ENCODE measurements at places on chromosomes 2 and 18.

DNA sequence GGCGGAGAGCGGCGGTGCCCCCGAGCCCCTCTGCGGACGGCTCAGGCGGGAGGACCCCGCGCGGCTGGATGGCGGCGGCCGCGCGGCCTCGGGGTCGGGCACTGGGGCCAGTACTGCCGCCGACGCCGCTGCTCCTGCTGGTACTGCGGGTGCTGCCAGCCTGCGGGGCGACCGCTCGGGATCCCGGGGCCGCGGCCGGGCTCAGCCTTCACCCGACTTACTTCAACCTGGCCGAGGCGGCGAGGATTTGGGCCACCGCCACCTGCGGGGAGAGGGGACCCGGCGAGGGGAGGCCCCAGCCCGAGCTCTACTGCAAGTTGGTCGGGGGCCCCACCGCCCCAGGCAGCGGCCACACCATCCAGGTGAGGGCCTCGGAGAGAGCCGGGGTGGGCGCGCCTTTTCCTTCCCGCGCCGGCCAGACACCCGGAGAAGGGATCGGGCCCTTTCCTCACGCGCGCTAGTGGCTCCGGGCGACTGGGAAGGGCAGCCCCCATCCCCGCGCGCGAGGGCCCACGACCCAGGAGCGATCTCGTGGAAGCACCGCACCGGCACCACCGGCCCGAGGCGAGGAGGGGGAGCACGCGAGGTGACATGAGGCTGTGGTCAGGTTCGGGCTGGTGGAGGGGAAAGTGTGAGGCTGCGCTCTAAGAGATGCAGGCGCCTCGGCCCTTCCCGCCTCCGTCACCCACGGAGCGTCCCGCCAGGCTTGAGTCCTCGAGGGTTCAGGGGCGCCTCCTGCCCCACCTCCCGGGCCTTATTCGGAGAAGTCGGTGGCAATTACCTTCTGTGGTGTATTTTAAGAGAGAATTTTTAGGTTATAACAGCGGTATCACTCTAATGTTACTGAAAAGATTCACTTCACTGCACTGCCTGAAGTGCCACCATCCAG is 607 bp downstream of the LAMA3 start:
- peak; percentile 15 for DNase-seq

DNA sequence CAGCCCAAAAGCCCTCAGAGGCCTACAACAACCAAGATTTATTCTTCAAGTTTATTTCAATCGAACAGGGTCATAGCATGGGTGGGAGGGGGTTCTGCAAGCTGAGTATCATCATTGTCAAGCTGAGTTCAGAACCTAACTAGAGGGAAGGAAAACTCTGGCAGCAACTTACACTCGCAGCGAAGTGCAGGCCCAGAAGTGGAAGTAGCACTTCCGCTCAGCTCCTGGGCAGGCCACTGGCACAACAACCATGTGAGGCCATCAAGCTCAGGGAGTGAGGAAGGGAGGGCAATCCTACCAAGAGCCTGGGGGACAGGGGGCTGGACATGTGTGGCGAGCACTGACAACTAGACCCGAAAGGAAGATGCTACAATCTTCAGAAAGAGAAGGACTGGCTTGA is 4.8 kb downstream of the UXS1 start:
- DNase-seq, result peak; percentile 61

DNA sequence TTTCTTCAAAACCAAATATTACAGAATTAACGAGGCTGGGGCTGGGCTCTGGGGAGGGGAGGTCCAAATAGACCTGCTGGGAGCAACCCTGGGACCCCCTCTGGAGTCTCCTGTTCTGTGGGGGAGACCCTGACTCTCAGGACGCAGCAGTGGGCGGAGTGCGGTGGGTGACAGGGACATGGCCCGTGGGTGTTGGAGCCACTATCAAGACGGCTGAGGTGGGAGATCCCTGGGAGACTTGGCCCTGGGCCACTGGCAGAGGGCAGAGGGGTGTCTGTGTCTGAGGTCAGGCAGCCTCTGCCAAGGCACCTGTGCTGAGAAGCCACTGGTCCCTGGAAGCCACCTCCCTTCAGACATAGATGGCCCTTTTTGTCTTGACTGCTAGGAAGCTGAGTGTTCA is 79.5 kb upstream of the CTDP1 start:
- DNase-seq, result no peak

GRCh38 chr2:197209742-197210408 is 100.7 kb downstream of the ANKRD44 start:
- peak; percentile 77 for DNase-seq

DNA sequence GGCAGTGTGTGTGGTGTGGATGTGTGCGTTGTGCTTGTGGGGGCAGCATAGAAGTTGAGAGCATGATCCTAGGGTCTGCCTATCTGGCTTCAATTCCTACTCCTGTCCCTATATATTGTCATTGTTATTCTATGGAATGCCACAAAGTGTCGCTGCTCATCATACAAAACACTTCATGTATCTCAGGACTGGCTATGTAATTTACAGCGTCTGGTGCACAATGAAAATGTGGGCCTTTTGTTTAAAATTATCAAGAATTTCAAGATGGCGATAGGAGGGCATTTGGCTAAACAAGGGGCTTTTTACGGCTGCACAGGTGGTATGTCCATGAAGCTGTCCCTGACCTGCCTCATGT is 3.4 kb downstream of the SERPINB2 start:
- peak; percentile 51 for DNase-seq
